ENCODE measurements at places on chromosomes 12 and 14.
A peak's percentile ranks its signal among the peaks of the same experiment; 100 is the strongest.

DNA sequence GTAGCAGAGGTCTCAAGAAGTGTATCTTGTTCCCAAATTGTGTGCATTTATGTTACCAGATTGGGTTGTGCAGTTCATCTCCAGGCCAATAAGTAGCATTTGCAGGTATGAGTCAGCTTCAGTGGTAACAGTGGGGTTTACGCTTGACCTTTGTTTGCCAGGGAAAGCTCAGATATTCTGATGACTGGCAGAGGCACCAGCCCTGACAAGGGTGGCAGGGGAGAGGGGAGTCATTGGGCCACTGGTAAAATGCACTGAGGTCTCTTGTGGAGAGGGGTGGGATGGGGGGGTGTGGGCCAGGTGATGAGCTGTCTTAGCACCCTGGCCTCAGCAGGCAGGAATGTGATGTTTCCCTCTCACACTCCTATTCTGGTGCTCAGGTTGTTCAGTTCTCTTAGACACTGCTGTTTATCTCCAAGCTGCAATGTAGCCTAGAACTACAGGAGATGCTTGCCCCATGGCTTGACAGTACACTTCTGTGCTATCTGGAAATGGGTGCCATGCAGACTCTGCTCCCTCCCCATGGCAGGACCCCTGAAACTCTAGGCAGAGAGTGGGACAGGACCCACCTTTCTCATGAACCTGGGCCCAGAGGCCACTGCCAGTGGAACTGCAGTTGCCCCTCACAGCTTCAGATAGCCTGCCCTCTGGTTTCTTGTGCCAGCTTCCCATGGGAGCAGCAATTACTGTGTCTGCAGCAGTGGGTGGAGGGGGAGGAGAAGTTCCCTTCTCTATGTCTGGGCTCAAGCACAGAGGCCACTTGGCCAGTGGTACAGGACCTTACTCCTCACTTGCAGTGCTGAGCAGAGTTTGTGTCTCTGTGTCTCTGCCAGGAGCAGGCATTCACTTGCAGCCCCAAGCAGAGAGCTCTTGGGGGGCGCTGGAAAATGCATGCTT, 31.9 kb downstream of the USP15 start:
- DNase-seq, result no peak

GRCh38 chr14:62674563-62675237, 370.6 kb downstream of the KCNH5 start:
- DNase-seq, result no peak

DNA sequence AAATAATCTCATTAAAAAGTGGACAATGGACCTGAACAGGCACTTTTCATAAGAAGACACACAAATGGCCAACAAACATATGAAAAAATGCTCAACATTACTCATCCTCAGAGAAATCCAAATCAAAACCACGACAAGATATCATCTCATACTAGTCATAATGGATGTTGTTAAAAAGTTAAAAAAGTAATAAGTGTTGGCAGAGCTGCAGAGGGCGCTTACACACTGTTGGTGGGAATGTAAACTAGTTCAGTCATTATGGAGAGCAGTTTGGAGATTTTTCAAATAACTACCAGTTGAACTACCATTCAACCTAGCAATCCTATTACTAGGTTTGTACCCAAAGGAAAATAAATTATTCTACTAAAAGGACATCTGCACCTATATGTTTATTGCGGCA, 47.2 kb downstream of the FOXG1 start:
- DNase-seq, result no peak

DNA sequence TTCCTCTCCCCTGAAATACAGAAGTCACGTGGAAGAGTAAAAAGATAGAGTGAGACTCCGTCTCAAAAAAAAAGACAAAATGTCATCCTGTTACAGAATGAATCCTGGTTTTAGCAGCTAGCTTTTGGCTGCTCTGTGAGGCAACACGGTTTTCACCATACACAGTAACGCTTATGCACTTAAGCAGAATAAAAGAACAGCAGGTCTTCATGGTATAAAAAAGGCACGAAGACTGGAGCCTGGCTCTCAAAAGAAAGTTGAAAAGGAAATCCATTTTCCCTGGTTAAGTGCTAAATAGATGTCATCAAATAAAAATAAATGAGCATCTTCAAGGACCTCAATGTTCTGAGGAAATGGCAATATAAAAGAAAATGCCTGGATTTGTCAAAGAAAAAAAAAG, 444.1 kb downstream of the IPO8 start:
- DNase-seq, result no peak

- no peak for DNase-seq
These were observed 1.0 kb upstream of the PLEKHA5 start for GRCh38 chr12:19128485-19128884.

GRCh38 chr12:111268738-111269572, 99.9 kb downstream of the PHETA1 start:
- peak; percentile 12 for DNase-seq
